ENCODE measurements at places on chromosomes 4 and X.

DNA sequence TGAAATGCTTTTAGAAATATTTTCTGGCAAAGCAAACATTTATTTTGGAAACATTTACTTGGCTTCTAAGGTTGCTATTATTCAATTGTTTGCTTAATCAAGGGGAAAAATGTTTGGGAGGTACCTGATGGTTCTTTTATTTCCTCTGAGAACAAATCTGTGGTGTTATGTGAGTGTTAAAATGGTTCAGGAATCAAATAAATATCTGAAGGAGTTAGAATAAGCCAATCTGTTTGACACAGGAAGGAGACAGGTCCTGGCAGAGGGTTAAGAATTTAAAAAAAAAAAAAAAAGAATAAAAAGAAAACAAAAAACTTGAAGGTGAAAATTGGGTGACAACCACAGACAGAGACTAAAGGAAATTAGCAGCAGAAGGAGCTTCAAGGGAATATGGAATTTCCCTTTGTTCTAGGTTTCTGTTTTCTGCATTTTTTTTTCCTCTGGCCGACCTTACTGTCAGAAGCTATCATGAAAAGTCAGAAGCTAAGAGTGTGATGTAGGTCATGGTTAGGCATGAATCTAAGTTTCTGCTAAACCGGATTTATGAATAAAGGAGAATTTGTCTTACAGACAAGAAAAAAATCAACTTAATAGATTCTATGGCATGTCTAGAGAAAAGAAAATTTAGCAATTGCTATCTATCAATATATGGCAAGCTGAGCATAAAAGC, 78.6 kb upstream of the PNPLA4 start:
- no peak for DNase-seq

DNA sequence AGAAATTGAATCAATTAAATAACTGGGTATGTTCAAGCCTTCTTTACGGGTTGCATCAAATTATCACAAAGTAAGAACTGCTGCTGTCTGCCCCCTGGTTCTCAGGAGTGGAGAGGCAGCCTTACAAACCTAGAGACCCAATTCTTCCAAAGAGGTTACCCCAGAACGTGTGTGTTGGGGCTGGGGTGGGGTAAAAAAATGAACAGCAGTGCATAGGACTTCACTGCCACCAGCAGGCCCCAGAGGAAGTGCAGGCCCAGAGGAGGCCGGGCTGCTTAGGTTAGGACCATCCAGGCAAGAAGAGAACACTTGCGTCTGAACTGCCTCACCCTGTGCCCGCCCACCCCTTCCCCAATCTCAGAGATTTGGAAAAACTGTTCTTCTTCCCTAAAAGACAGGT, 1.5 kb upstream of the NWD2 start:
- no peak for DNase-seq

DNA sequence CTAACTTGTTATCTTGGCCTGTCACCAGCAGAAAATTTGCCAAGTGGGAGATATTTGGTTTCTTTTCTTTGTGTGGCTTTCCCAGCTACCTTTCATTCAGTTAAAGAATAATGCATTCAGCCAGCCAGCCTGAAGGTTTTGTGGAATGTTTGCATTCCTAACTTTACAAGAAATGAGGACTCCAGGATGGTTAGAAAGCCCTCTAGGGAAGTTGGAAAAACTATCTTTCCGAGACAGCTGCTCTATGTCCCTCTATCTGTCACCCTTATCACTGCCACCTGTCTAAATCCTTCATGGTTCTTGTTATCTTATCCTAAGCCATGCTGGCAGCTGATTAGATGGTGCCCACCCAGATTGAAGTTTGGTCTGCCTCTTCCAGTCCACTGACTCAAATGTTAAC, 384.2 kb downstream of the SH3BGRL start:
- DNase-seq: no peak

- DNase-seq: no peak
Measured at GRCh38 chr4:10747186-10747585, 62.6 kb upstream of the CLNK start.

DNA sequence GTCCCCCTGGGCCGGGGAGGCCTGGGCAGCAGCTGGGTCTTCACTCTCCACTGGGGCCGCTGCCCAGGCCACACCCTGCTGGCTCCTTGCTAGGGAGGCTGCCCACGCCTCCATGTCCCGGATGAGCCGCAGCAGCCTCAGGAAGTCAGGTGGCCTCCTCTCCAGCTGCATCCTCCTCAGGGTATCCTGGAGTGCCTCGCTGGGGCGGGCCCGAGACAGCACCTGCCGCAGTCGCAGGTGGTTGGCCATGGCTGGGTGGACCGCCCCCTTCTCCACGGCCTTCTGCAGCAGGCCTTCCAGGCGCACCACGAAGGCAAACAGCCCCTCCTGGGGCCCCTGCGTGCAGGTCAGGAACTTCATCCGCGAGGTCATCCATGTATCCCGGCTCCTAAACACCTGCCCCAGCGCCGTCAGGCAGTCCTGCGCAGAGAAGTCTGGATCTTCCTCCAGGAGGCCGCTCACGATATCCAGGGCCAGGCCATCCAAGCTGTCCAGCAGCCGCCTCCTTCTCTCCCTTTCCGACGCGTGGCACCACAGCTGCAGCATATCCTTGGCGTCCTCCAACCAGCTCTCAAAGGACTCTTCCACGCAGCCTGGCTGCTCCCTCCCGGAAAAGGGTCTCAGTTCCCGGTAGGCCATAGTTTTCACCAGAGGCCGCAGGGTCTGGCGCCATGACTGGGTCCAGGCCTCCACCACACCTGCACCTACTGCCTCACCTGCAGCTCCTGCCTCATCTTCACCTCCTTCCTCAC, 2.1 kb downstream of the PNMA6F start:
- DNase-seq: no peak

- DNase-seq: no peak
Measured at GRCh38 chr4:5887011-5887360, 5.9 kb downstream of the CRMP1 start.

- DNase-seq: no peak
Measured at GRCh38 chr4:77052352-77052751, 23.4 kb downstream of the CCNI start.

GRCh38 chr4:61049018-61049417, 151.1 kb upstream of the ADGRL3 start:
- no peak for DNase-seq

DNA sequence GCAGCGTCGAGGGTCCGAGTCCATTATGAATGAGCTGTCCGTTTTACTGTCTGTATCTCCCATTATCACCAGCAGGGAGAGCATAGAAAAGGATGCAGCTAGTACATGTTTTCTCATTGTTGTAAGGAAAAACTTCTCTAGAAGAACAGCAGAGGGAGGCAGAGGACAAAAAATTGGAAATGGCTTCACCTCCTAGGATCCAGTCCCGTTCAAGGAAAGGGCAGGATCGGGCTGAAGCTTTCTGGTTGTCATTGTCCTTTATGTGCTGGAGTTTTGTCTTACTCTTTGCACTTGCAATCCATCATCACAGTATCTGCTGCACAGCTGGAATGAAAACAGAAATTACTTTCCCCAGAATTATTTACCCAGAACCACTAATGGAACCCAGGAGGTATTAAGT, 14.7 kb downstream of the NDP start:
- no peak for DNase-seq

DNA sequence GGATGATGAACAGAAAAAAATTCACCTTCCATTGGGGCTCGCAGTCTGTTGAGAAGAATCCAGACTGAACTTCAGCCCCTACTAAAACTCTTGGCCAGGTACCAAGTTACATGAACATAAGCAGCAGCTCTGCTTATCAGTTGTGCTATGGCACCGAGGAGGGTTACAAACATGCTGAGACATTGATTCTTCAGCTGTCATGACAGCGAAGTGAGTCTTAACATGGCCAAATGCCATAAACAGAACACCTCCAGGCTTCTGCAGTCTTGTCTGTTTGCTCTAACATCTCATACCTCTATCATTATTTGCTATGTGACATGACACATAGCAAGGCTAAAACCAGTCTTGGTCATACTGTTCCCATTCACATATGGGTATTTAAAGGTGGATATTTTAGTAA, 521.5 kb downstream of the GRID2 start:
- no peak for DNase-seq

DNA sequence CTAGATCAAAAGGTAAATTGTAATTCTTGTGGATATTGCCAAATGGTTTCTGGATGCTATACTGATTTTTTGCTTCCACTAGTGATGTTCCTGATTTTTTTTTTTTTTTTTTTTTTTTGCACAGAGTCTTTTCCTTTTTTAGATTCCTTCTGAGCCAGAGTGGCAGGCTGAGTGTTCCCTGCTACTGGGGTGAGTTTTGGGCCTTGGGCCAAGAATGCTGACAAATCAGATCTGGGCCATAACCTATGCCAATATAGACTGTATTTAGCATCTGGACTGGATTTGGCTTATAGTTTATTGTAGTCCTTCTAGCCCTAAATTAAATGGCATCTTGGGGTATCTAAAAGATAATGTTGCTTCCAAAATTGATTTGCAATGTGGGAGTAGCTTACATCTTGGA, 52.8 kb downstream of the REPS2 start:
- no peak for DNase-seq

GRCh38 chrX:22788221-22788620, 211.5 kb upstream of the DDX53 start:
- no peak for DNase-seq

- DNase-seq: no peak
Measured at GRCh38 chr4:159416073-159416472, 313.2 kb downstream of the RAPGEF2 start.
